ENCODE measurements at places on chromosomes 4 and X.

DNA sequence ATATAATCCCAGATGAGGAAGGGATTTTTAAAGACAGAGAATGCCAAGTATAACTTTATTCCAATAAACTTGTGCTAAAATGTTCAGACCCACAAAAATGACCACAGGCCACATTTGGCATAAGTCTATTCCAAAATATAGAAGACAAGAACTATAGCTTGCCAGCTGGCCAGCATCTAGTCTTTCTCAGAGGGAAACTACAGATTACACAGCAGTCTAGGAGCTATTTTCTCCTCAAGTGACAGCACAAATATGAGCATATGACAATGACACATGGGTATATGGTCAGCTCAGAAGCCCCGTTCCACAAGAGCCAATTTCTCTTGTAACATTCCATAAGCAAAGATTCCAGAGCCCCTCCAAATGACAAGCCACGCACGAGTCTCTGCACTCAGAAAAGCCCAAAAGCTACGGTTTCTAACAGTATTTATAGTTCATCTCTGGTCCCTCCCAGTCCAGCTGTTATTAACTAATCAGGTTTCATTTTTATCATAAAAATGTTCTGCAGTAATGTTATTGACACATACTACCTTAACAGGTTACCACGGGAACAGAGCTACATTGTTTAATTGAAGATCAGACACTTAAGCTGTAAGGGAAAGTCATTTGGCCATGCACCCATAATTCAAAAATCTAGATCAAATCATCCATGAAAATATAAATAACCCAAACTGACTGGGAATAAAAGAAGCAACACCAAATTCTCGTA lies 70.3 kb downstream of the RAB28 start:
- no peak for DNase-seq

DNA sequence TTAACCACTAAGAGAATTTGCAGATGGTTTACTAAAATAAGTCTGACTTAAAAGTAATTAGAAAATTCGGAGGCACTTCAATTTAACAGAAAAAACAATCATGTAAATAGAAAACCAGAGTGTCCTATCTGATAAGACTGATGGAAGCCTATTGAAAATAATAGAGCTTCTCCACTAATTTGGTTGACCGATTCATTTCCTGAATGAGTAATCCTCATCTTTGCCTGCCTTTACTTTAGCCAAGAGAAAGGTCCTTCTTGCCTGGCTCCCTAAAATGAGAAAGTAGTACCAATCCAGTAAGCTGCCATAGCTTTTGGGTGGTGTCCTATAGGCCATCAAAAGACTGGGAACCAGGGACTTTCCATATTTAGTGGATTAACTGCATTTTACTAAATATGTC lies 48.4 kb downstream of the KCNIP4 start:
- DNase-seq: no peak

- no peak for DNase-seq
Observed at GRCh38 chr4:114251020-114251419, 271.6 kb upstream of the ARSJ start.

GRCh38 chr4:115325836-115326235 lies 212.4 kb upstream of the NDST4 start:
- no peak for DNase-seq

GRCh38 chr4:142411993-142412392 lies 434.1 kb downstream of the INPP4B start:
- DNase-seq: no peak

DNA sequence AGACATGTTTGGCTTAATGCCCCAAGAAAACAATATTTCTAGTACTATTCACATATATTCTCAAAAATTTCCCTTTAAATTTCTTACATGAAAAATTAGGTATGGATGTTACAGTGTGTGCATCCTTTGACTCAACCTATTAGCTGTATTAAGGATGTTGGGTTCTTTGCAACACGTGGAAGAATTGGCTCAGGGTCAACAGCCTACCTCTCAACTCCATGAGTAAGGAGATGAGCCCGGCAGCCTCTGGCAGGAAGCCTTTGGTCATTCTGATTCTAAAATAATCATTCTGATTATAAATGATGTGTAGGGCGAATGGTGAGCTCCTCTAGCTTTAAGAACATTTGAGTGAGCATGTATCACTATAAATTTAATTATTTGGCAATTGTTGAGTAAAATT lies 148.0 kb upstream of the WDFY3 start:
- DNase-seq: no peak

- DNase-seq: no peak
Observed at GRCh38 chrX:18173494-18174180, 47.0 kb downstream of the BEND2 start.

DNA sequence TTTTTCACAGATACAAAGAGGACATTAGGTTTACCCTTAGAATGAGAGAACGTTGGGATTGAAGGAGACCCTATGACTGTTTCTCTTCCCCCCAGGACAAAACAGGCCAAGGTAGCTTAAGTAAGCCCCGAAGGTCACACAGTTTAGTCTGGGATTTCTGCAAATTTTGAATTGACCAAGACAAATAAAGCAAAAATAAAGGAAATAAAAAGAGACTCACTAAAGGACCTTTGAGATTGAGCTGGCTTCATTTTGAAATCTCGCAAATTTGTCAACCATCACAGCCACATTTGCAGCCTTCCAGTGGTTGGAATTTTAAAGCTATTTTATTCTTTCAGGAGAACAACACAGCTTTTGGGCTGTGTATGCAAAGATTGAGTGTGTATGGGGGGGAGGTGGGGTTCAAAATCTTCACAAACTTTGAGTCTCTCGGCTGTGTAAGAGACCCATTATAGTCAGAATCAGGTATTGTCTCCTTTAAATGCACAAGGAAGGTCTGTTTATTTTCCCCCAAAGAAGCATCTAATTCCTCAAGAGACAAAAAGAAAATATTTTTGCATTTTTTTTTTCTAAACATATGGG lies 4.2 kb downstream of the TMSB4X start:
- no peak for DNase-seq

Measured in stimulated activated CD8-positive, alpha-beta memory T cell treated with anti-CD3 and anti-CD28 coated beads, Interleukin-15, amount 100 ng/mL, for 24 hours (primary cell).